ENCODE measurements at places on chromosomes 7 and 10.

GRCh38 chr7:152362128-152362926, 73.5 kb downstream of the KMT2C start:
- DNase-seq = no peak

DNA sequence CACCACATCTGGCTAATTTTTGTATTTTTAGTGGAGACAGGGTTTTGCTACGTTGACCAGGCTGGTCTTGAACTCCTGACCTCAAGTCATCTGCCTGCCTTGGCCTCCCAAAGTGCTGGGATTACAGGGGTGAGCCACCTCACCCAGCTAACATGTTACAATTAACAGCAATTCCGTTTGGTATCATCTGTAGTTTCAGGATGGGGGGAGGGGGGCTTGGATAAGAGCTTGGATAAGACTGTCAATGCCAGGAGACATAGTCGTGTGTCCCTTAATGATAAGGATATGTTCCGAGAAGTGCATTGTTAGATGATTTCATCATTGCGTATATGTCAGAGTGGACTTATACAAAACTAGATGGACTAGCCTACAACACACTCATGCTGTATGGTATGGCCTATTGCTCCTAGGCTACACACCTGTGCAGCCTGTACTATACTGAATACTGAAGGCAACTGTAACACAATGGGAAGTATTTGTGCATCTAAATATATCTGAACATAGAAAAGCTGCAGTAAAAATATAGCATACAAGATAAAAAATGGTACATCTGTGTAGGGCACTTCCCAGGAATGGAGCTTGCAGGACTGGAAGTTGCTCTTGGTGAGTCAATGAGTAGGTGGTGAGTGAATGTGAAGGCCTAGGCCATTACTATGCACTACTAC, 103.9 kb upstream of the TNS3 start:
- DNase-seq = no peak

DNA sequence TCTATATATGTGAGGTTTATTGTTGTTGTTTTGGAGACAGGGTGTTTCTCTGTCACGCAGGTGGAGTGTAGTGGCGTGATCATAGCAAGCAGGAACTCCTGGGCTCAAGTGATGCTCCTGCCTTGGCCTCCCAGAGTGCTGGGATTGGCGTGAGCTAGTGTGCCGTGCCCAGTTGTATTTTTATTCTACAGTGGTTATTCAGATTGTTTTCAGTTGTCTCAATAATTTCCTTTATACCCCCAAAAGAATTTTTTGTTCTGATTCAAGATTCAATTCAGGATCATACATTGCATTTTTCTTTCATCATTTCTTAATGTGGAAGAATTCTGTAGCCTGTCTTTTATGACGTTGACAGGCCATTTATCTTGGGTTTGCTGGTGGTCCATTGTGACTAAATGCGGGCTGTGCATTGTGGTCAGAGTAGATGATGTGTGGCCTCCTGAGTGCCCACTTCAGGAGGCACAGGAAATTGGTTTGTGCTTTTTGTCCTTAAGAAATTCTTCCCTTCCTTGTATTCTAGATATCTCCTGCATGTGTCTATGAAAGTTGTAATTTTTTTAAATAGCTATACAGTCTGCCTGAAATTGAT, 22.9 kb downstream of the RBM33 start:
- DNase-seq = no peak

GRCh38 chr7:140922741-140923345, 1.9 kb downstream of the BRAF start:
- DNase-seq = no peak

DNA sequence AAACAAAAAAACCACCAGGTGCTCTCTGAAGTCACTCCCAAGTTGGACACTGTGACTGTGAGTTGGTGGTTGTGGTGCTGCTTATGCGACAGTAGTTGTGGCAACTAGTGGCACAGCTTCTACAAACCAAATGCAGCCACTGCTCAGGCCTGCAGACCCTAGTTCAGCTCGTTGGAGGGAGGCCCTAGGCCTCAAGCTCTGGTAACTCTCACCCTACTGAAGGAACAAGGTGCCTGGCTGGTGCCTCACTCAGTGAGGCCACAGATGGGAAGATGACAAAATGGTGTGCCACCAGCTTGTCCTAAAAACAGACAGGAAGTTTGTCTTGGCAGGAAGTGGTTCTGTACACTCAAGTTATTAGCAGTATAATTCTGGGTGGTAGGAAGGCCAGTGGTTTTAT, 45.3 kb upstream of the RAPGEF5 start:
- DNase-seq = no peak

- DNase-seq = no peak
Observed at GRCh38 chr10:89171996-89172395, 35.1 kb downstream of the CH25H start.

- DNase-seq = no peak
Observed at GRCh38 chr7:115273139-115273772, 351.4 kb downstream of the MDFIC start.

GRCh38 chr10:33790521-33791271, 456.2 kb upstream of the NRP1 start:
- no peak for DNase-seq
